Astrocyte of the cerebellum (primary cell): ENCODE measurements at places on chromosomes 5 and 9.

- DNase-seq, result no peak
Measured at GRCh38 chr9:99785010-99785590, 36.6 kb upstream of the NR4A3 start.

GRCh38 chr5:92637247-92637646, 943.8 kb downstream of the NR2F1-AS1 start:
- no peak for DNase-seq

DNA sequence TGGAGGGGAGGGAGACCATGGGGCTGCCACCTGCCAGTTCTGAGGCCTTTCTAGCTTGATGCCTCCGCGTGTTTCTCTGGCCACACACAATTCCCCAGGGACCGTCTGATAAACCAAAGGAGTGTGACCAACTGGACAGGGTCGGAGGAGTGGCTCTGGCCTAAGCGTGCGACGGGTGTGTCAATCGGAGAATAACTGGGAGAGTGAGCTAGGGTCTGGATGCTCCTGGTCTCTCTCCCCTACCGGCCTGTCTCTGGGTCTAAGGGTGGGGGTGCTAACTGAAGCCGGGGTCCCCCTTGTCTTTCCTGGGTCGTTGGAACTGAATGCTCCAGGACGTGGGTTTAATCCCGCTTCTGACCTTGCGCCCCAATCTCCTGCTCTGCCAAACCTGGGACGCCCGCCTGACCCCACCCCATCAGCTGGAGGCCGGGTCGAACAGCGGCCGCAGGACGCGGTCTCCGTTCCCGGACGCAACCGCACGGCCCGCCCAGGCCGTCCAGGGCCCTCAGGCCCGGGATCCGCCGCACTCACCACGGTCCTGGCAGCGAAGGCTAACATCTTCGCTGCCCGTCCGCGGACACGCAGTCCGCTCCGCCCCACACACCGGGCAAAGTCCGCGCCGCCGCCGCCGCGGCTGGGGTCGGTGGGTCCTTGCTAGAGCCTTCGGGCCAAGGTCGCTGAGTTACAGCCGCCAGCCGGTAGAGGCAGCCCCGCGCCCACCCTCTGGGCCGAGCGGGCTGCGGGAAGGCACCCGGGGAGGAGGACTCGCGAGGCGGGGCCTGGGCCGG, 447 bp downstream of the CRAT start:
- no peak for DNase-seq

- no peak for DNase-seq
Measured at GRCh38 chr9:281741-282645, 67.3 kb downstream of the DOCK8 start.

DNA sequence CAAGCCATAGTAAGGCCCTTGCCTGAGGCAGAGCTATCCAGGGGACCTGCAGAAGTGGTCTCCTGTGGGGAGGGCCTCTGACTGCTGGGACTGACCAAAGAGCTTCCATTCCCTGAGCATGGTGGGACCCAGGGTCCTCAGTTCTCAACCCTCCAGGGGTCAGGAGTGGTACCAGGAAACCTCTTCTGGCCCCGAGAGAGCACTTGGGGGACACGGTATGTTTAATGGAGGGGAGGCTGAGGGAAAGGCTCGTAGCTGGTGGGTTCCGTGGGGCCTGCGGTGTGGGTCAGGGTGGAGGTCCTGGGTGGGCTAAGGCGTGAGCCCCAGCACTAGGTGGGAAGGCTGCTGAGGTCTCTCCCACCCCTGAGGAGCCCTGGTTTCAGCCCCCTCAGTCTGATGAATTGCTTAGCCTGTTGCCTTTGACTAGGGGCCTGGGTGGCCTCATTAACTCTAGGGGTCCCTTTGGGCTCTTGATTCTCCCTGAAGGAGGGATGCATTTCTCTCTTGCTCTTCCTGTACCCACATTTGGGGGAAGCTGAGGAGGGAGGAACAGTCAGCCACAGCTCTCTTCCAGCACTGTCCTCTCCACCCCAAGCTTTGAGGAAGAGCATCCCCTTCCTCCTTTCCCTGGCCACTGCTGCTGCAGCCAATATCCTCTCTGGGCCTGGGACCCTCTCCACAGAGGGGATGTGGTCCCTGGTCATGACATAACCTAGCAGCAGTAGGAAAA, 34.0 kb downstream of the CSF1R start:
- DNase-seq, result no peak

DNA sequence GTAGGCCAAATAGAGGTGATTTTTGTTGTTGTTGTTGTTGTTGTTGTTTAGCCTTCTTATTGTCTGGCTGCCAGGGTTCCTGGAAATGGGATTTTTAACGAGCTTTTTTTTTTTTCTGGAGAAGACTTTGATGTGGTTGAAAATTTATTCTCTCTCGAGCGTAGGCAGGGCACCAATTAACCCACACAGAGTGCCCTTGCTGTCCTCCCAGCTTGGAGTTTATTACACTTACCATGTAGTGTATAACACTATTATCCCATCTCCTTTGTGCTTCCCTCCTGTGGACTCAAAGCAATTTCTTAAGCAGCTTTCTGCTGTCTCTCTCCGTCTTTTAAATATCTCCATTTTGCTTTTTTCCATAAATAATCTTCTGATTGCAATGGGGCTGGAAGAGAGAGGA, 57.4 kb downstream of the OR2K2 start:
- no peak for DNase-seq
